ENCODE measurements at places on chromosomes 1 and 21.

DNA sequence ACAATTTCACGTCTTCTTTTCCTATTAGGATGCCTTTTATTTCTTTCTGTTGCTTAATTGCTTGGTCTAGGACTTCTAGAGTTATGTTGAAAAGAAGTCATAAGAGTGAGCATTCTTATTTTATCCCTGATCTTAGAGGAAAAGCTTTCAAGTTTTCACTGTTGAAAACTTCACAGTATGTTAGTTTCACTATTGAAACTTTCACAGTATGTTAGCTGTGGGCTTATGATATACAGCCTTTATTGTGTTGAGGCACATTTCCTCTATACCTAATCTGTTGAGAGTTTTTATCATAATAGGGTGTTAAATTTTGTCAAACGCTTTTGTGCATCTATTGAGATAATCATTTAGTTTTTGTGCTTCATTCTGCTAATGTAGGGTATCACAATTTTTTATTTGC is 227.1 kb downstream of the LHX8 start:
- no peak for ATAC-seq

DNA sequence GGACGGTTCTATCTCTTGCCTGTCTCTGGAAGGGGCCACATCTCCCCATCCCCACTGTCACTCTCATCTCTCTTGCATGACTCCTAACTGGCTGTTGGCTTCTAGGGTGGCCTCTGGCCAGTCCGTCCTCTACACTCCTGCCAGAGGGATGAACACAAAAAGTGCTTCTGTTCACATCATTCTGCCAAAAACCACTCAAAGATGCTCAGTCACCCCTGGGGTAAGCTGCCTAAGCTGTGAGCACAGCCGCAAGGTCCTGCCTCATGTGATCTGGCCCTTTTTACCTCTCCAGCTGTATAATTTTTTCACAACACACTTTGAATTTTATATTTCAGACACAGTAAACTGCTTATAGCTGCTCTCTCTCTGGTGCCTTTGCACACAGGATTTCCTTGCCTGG is 97.6 kb upstream of the CD34 start:
- ATAC-seq = no peak

- ATAC-seq = no peak
Measured at GRCh38 chr1:193348091-193348768, 161.8 kb upstream of the B3GALT2 start.

DNA sequence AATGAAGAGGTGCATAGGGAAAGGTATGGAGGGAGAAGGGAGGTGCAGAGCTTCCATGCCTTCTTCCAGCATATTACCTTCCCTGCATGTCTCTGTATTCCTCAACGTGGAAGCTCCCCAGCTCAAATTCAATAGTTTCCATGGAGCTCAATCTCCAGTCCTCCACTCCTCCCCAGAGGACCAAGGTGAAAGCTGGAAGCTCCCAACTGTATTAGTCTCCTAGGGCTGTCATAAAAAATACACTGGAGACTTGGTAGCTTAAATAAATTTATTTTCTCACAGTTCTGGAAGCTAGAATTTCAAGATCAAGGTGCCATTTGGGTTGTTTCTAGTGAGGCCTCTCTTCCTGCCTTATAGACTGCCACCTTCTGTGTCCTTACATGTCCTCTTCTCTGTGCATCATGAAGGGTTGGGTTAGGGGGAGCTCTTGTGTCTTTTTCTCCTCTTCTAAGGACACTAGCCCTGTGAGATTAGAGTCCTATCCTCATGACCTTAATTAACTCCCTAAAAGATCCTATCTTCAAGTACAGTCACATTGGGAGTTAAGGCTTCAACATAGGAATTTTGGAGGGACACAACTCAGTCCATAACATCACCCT is 21.9 kb upstream of the RABGGTB start:
- ATAC-seq = no peak

GRCh38 chr1:226091461-226091860 is 28.9 kb downstream of the H3-3A start:
- ATAC-seq = no peak

DNA sequence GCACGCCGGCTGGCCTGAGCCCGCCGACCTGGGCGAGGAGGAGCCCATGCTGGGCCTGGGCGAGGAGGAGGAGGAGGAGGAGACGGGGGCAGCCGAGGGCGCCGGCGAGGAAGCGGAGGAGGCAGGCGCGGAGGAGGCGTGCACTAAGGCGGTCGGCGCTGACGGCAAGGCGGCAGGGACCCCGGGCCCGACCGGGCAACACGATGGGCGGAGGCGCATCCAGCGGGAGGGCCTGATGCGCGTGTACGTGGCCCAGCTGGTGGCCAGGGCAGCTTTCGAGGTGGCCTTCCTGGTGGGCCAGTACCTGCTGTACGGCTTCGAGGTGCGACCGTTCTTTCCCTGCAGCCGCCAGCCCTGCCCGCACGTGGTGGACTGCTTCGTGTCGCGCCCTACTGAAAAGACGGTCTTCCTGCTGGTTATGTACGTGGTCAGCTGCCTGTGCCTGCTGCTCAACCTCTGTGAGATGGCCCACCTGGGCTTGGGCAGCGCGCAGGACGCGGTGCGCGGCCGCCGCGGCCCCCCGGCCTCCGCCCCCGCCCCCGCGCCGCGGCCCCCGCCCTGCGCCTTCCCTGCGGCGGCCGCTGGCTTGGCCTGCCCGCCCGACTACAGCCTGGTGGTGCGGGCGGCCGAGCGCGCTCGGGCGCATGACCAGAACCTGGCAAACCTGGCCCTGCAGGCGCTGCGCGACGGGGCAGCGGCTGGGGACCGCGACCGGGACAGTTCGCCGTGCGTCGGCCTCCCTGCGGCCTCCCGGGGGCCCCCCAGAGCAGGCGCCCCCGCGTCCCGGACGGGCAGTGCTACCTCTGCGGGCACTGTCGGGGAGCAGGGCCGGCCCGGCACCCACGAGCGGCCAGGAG is 7.2 kb upstream of the IBA57 start:
- no peak for ATAC-seq

GRCh38 chr1:19647643-19648042 is 3.5 kb downstream of the NBL1 start:
- ATAC-seq = no peak

DNA sequence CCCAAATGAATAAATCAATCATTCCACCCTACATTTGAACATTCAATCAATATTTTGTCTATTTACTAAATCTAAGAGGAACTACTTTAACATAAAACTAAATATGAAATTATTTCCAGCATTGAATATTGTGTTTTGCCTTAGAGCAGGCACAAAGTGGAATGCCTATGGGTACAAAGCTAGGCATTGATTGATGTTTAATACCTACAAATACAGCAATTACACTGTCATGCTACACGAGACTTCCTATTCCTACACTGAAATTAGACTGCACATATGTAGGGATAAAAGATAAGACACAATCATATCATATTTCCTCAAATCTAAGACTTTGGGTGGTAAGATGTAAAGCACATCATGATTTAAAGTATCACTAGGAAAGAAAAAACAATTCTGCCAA is 12.9 kb upstream of the ERG start:
- ATAC-seq = no peak

GRCh38 chr21:36968976-36969375 is 2.5 kb upstream of the HLCS start:
- no peak for ATAC-seq

DNA sequence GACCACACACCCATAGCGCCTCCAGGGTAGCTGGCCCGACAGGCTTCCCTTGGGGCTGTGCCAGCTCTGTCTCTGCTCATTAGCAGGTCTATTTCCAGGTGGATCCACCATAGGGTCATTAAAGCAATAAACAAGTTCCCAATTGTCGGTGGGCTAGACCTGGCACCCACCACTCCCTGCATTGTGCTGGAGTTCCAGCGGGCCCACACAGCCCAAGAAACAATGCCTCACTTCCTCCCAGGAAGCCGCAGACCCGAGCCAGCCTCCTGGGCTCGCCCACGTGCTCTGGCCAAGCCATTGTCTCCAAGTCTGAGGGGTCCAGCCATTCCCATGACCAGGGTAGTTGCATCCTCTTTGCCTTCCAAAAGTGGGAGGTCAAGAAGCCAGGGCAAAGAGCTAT is 27.5 kb upstream of the SOX13 start:
- ATAC-seq = no peak
